Tibial artery (tissue), 4 donors: ENCODE measurements at places on chromosomes 12 and 14.

GRCh38 chr12:80846952-80847351 is 90.8 kb downstream of the LIN7A start:
- H3K27ac ChIP-seq, result no peak overlapping the region
- H3K36me3 ChIP-seq, result no peaks in the 10 kb centered on the region
- no peak overlapping the region for H3K4me3 ChIP-seq
- no peaks in the 10 kb centered on the region for H3K4me1 ChIP-seq

- no peaks in the 10 kb centered on the region for H3K27me3 ChIP-seq
- no peak overlapping the region for H3K4me3 ChIP-seq
Observed at GRCh38 chr14:51087031-51087441, 7.9 kb downstream of the TRIM9 start.

GRCh38 chr12:84172823-84173424 is 739.7 kb downstream of the SLC6A15 start:
- H3K27me3 ChIP-seq, result no peaks in the 10 kb centered on the region
- no peak overlapping the region for H3K27ac ChIP-seq
- H3K4me1 ChIP-seq, result no peaks in the 10 kb centered on the region

GRCh38 chr12:1289371-1290155 is 298.5 kb downstream of the ERC1 start:
- H3K27ac ChIP-seq, result peak overlapping the region; percentile 21
- DNase-seq, result no peak
- no peaks in the 10 kb centered on the region for H3K27me3 ChIP-seq
- no peak overlapping the region for H3K4me3 ChIP-seq
- H3K36me3 ChIP-seq, result no peaks in the 10 kb centered on the region
- no peaks in the 10 kb centered on the region for H3K4me1 ChIP-seq

GRCh38 chr12:15688202-15688736 is 100.9 kb downstream of the EPS8 start:
- H3K36me3 ChIP-seq, result no peaks in the 10 kb centered on the region
- H3K4me1 ChIP-seq, result peaks cover 23% of the 10 kb centered on the region
- H3K27ac ChIP-seq, result peak overlapping the region; percentile 58
- H3K27me3 ChIP-seq, result no peaks in the 10 kb centered on the region
- peak; percentile 86 for DNase-seq
- peak overlapping the region; percentile 1 for H3K4me3 ChIP-seq

- H3K36me3 ChIP-seq, result peaks cover 17% of the 10 kb centered on the region
- no peaks in the 10 kb centered on the region for H3K4me1 ChIP-seq
- H3K27ac ChIP-seq, result peak overlapping the region; percentile 43
- DNase-seq, result no peak
Observed at GRCh38 chr14:33929799-33930408, 21.0 kb downstream of the EGLN3 start.

DNA sequence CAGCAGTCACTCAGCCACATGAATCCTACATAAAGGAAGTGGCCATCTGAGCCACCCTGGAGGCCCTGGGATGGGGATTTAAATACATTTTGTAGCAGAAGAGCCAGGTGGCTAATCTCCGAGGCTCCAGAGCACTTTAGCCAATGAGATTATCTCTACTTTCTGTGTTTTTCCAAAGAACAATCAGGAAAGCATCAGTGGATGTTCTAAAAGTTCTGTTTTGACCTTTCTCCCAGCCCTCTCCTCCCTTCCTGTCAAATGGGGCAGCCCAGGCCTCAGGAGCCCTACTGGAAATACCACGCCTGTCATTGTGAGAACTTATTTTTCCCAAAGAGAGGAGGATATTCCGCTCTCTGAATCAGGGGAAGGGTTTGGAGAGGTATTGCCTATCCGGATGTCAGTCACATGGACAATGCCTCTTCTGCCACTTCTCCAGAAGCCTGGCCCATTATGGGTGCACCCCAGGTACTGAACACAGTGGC is 336.8 kb upstream of the FKBP4 start:
- H3K27ac ChIP-seq, result no peak overlapping the region
- H3K4me3 ChIP-seq, result no peak overlapping the region
- H3K27me3 ChIP-seq, result no peaks in the 10 kb centered on the region

DNA sequence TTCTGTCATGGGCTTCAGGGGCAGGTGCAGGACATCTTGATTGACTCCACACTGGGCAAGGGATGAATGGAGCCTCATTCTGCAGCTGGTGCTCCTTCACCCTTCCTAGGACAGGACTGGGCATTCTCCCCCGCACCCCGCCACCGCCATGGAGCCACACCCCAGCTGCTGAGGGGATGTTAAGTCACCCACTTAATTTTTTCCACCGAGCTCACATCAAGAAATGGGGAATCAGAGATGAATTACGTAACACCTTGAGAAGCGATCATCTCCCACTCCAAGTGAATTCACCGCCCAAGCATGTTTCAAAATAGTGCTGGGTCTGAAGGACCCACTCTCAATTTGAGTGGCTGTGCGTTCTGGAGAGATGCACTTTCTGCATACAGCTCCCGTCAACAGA is 94.2 kb downstream of the EML1 start:
- H3K4me3 ChIP-seq, result no peak overlapping the region
- no peaks in the 10 kb centered on the region for H3K27me3 ChIP-seq
- DNase-seq, result no peak
- no peak overlapping the region for H3K27ac ChIP-seq

- no peaks in the 10 kb centered on the region for H3K4me1 ChIP-seq
- no peak overlapping the region for H3K4me3 ChIP-seq
- no peak for DNase-seq
- H3K27me3 ChIP-seq, result no peaks in the 10 kb centered on the region
Observed at GRCh38 chr14:95220663-95221231, 63.4 kb upstream of the DICER1 start.

GRCh38 chr12:54282949-54283593 is 2.5 kb downstream of the HNRNPA1 start:
- DNase-seq, result no peak
- peak overlapping the region; percentile 40 for H3K27ac ChIP-seq
- no peaks in the 10 kb centered on the region for H3K27me3 ChIP-seq
- H3K4me3 ChIP-seq, result peak overlapping the region; percentile 60
- H3K36me3 ChIP-seq, result peaks cover 60% of the 10 kb centered on the region
- peaks cover 51% of the 10 kb centered on the region for H3K4me1 ChIP-seq

GRCh38 chr14:100584056-100585031 is 2.9 kb downstream of the BEGAIN start:
- peaks cover 37% of the 10 kb centered on the region for H3K27me3 ChIP-seq
- no peak overlapping the region for H3K4me3 ChIP-seq
- peaks cover 7% of the 10 kb centered on the region for H3K4me1 ChIP-seq
- no peak overlapping the region for H3K27ac ChIP-seq
- DNase-seq, result peak; percentile 59

GRCh38 chr14:38839694-38840365 is 263.2 kb downstream of the SEC23A start:
- H3K36me3 ChIP-seq, result no peaks in the 10 kb centered on the region
- no peak overlapping the region for H3K4me3 ChIP-seq
- no peaks in the 10 kb centered on the region for H3K27me3 ChIP-seq
- H3K4me1 ChIP-seq, result peaks cover 16% of the 10 kb centered on the region

DNA sequence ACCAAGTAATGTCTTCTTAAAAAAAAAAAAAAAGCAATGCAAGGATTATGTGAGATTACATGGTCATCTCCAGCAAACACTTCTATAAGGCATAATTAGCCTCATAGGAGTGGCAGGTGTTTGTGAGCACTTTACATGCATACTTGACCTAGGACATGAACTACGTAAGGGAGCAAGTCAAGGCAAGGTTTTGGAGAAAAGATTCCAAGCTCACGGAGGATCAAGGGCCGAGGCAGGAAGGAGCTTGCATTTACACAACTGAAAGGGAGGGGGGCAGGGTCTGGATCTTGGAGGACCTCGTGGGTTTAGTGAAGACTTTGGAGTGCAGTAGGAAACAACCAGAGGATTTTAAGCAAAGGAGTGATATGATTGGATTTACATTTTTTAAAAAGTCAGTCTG is 112.5 kb downstream of the CCER1 start:
- no peak overlapping the region for H3K27ac ChIP-seq
- no peaks in the 10 kb centered on the region for H3K4me1 ChIP-seq
- H3K4me3 ChIP-seq, result no peak overlapping the region

GRCh38 chr12:123767613-123768012 is 5.5 kb downstream of the DNAH10 start:
- no peak overlapping the region for H3K4me3 ChIP-seq
- H3K36me3 ChIP-seq, result no peaks in the 10 kb centered on the region
- no peak overlapping the region for H3K27ac ChIP-seq
- no peaks in the 10 kb centered on the region for H3K27me3 ChIP-seq
- H3K4me1 ChIP-seq, result no peaks in the 10 kb centered on the region
- DNase-seq, result no peak

GRCh38 chr12:26135010-26135420 is 10.2 kb upstream of the BHLHE41 start:
- H3K36me3 ChIP-seq, result no peaks in the 10 kb centered on the region
- no peak overlapping the region for H3K4me3 ChIP-seq
